Smooth muscle cell of the brain vasculature (primary cell): ENCODE measurements at places on chromosomes 5 and 9.

DNA sequence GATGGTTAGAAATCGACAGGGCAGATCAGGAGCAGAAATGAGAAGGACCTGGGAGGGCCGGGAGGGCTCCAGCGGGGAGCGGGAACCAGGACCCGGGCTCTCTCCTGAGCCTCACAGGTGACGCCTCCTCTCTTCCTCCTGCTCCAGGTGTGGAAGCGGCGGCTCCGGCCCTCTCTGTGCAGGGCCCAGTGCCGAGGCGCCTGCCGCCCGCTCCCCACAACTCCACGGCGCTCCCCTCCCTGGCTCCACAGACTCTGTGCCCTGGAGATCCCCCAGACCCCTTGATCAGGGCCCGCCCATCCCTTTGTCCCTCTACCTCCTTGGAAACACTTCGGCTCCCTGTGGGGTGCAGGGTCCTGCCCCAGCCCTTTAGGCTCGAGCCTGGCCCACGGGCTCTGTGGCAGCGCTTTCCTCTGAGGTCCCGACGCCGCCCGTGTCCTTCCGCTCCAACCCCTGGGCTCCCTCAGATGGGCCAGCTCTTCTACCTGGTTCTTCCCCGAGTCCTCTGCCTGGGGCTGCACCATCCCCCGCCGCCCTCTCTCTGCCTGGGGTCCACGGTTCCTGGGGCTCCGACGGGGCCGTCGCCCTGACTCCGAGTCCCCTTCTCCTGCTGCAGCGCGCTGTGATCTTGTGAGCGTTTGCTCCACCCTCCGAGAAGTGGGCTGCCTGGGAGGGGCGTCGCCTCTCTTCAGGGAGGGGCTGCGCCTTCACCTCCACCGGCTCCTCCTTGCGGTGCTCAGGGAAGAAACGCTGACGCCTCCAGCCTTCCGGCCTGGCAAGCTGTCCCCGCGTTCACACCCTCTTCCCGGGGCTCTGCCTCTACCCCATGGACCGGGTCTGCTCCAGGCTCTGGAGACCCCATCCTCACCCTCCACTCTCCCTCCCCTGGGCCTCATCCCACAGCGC lies 22.4 kb upstream of the SLC6A3 start:
- DNase-seq: no peak

GRCh38 chr5:9500625-9501024 lies 45.2 kb downstream of the SEMA5A start:
- no peak for DNase-seq

- no peak for DNase-seq
Observed at GRCh38 chr5:143117821-143118220, 285.7 kb downstream of the NR3C1 start.

- DNase-seq: no peak
Observed at GRCh38 chr9:69606089-69606488, 66.1 kb downstream of the APBA1 start.

DNA sequence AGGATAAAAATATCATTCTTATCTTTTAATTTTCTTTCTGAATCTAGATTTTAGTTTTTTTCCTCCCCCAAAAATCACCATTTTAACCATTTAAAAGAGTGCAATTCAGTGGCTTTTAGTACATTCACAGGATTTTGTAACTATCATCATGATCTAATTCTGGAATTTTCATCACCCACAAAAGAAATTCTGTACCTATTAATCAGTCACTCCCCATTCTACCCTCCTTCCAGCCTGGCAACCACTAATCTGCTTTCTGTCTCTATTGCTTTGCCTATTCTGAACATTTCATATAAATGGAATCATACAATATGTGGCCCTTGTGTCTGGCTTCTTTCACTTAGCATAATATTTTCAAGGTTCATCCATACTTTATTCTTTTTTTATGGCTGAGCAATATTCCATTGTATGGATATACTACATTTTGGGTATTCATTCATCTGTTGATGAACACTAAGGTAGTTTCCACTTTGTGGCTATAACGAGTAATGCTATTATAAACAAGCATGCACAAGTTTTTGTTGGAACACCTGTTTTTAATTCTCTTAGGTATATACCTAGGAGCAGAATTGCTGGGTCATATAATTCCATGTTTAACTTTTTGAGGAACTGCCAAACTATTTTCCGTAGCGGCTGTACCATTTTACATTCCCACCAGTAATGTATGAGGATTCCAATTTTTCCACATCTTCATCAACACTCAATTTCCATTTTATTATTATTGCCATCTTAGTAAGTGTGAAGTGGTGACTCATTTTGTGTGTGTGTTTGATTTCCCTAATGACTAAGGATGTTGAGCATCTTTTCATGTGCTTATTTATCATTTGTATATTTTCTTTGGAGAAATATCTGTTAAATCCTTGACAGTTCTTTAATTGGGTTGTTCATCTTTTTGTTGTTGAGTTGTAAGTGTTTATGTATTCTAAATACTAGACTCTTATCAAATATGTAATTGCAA lies 340.3 kb downstream of the CWC27 start:
- DNase-seq: no peak

DNA sequence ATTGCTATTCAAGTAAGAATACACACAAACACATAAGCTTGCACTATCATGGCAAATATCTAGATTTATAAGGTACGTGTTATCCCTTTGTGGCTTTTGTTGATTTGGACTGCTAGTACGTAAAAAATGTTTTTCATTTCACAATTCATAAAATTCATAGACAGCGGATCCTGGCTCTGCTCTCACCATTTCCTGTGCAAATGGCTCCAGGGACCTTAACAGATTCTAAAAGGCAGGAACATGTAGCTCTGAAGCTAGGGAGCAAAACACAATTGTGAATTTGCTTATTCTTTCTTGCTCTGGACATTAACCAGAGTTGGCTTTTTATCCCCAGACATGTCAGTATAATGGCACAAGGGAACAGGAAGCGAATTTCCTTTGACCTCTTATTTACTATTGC lies 1019.9 kb upstream of the WWC1 start:
- no peak for DNase-seq

DNA sequence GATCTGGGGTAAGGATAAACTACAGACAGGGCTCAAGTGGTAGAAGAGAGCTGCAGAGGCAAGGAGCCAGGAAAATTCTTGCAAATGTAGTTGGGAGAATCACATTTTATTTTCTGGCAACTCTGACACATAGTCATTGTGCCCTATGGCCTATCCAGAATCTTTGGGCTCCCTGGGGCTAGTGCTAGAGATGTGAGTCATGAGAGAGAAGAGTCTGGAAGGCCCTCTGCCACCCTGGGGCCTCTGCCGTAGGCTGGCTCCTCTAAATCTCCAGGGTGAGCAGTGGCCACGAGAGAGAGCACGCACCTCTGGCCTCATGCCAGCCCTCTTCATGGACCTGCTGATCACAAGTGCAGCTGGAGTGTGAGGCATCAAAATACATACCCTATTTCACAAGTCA lies 74.3 kb upstream of the SSBP2 start:
- DNase-seq: peak; percentile 72

- DNase-seq: peak; percentile 65
Observed at GRCh38 chr9:82606492-82607382, 456.2 kb downstream of the RASEF start.

GRCh38 chr9:8365029-8365428 lies 565.5 kb upstream of the DMAC1 start:
- peak; percentile 39 for DNase-seq

- no peak for DNase-seq
Observed at GRCh38 chr5:98772415-98773213, 849 bp upstream of the RGMB start.

- DNase-seq: no peak
Observed at GRCh38 chr5:109469896-109470662, 60.3 kb upstream of the PJA2 start.

DNA sequence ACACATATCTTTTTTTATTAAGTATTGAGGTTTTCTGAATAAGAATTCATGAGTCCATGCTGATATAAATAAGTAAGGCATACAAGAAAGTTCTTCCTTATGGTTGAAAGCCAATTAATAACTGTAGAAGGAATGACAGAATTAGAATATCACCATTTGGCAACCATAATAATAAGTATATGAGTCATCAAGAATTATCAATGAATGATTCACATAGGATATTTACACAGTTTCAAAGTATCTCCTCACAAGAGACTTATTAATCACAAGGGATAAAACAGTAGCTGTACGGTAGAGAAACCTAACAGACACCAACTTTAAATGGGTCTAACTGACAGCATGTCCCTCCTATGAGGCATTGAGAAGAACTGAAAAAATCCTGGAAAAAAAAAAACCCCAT lies 161.6 kb downstream of the NR3C1 start:
- no peak for DNase-seq

GRCh38 chr5:159543326-159543725 lies 213.0 kb upstream of the IL12B start:
- no peak for DNase-seq

DNA sequence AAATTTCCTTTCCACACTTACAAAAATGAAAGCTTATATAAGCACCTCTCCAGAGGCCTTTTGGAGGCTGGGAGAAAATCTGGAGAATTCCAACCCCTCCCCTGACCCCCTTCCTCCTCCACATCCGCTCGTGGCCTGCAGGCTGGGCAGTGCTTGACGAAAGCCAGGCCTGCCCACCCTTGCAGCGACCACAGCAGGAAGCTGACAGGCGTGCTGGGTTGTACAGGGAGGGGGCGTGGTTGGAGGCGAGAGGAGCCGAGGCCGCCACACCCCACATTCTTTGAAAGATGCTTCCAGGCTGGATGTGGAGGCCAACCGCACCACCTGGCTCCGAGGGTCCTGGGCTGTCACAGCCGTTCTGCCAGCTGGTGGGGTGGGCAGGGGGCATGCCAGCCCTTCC lies 47.8 kb upstream of the IER5L start:
- DNase-seq: peak; percentile 59

DNA sequence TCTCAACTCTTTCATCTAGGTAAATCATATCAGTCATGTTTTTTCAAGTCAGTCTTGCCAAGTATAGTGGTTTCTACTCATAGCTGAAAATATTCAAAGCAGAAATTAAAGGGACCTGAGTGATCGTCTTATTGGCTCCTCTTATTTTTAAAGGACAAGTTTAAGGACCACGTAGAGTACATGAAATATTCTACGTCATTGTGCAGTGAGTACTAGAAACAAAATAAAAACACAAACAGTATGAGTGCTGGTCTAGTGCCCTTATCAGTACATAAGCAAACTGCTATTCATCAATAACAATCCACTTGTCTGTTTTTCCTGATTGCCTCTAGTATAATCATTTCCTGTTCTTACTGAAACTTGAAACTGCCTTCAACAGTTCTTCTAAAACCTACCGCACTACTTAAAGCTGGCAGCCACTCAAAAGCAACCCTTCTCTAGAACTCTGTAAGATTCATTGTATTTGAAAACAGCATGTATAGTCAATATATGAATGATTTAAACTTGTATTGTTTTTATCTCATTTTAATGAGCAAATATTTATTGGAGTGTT lies 853.7 kb downstream of the TAF11L14 start:
- no peak for DNase-seq
